ENCODE measurements at places on chromosomes 1 and 21.

DNA sequence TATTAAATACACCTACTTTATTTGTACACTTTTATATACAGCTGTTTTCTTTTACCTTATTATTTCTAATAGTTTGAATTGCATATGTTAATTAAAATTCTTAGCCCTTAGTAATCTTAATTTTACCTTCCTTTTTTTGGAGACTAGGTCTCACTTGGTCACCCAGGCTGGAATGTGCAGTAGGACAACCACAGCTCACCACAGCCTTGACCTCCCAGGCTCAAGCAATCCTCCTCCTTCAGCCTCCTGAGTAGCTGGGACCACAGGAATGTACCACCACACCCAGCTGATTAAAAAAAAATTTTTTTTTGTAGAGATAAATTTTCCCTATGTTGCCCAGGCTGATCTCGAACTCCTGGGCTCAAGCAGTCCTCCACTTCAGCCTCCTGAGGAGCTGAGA, 15.0 kb upstream of the SDC3 start:
- DNase-seq: no peak

- DNase-seq: no peak
Measured at GRCh38 chr1:38498686-38499085, 360.9 kb downstream of the RRAGC start.

DNA sequence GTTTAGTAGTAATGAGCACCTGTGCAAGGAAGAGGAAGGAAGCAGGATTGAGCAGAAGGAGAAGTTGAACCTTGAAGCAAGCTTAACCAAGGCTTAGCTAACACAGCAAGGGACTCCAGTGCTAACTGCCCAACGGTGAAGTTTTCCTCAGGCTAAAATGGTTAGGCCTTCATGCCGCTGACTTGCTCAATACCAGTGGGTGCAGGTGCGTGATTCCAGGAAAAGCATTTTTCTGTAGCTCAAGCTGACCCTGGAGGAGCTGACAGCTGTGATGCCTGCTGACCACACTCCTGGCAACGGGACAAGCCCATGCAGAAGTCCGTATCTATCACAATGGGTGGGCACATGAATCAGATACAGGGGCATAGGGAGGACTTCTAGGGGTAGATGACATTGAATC, 76.5 kb upstream of the FGGY start:
- no peak for DNase-seq

GRCh38 chr1:34761776-34762307, 2.3 kb downstream of the GJB4 start:
- DNase-seq: no peak

GRCh38 chr1:181117648-181118449, 29.3 kb downstream of the IER5 start:
- no peak for DNase-seq

DNA sequence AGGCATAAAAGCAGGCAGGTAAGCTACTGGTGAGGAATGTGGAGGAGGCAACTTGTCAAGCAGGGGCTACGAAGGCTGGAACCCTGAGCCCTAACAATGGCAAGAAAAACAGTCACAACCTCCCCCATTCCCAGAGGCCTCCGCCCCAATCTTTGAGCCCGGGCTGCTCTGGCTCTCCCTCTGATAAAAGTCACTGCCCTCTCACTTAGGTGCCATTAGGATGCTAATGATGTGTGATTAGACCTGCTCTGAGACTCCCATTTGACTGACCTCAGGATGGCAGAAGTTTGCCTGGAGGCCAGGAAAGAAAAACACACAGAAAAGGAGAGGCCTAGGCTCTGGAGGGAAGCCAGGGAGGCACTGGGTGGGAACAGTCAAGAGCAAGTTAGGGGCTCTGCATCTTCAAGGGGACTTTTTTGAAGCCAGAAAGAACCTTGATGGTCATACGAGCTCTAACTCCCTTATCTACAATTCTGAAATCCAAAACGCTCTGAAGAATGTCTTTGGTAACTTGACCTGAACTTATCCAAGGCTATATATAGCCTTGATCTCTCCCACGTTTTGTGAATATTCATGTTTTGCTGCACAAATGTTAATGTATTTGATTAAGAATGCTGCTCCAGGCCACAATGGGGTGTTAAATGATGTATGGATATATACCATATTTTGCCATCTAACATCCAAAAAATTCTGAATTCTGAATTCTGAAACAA, 98.9 kb downstream of the TRABD2B start:
- DNase-seq: no peak

- DNase-seq: no peak
Measured at GRCh38 chr21:38249696-38250278, 7.0 kb upstream of the KCNJ15 start.

- no peak for DNase-seq
Measured at GRCh38 chr1:30652152-30652841, 71.1 kb downstream of the MATN1 start.

DNA sequence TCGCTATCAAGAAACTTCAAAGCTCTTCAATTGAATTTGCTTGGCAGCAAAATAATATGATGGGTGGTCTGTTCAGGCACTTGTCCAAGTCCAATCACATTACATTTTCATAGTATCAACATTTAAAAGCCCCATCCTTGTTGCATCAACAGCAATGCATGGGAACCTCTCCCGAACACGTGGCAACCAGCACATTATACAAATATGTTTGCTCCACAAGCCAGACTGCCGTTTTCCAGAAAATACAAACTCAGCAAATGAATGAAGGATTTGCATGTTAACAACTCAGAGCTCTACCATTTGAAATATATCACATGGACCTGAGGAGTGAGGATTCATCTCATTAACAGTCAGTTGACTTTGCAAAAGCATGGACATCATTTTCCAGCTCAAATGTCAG, 20.0 kb upstream of the LYPLAL1 start:
- DNase-seq: no peak

GRCh38 chr1:61482170-61482734, 242.7 kb downstream of the TM2D1 start:
- no peak for DNase-seq

DNA sequence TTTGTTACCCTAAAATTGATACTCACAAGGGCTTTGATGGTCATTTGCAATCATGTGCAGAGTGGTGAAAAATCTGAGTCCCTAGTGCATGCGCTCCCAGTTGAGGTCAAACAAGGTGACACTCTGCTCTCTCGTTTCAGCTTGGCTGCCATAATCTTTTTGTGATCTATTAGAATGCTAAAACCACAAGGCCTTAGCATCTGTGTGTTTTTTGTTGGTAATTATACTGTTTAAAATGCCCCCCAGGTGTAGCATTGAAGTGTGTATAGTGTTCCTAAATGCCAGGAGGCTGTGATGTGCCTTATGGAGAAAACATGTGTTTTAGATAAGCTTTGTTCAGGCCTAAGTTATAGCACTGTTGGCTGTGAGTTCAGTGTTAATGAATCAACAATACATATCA, 89.3 kb downstream of the PLD5 start:
- DNase-seq: no peak

- no peak for DNase-seq
Measured at GRCh38 chr21:27094184-27094948, 127.5 kb upstream of the ADAMTS5 start.

DNA sequence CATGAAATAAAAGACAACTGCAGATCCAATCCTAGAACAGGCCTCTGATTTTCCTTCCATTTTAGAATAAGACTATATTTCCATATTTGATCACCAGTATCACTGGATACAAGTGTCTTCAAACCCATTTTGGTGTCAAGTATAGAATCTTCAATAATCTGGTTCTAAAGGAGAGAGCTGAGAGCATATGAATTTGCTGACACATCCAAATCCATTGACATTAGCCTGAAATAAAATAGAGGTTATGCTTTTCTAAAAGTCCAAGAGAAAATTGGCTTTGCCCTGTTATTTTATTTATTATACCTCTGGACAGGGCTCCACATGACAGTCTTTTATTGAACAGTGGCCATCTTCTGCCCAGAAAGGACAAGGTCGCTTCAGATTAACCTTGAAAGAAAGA, 28.6 kb downstream of the ERO1B start:
- no peak for DNase-seq

DNA sequence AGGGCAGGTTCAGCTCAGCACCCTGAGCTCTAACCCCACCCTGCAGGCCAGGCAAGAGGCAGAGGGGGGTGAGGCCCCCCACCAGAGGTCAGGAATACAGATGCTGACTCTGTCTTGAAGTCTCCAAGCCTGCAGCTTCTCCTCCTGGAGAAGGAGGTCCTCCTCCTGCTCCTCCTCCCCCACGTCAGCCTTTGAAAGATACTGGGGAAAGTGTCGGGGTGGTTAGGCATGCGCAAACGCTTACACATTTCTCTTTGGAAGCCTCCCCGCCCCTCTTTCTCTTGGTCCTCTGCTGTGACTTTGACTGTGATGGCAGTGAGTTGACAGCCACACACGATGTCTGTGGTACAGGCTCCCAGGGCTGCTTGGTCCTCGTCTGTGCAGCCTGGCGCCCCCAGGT, 65.3 kb downstream of the SPSB1 start:
- no peak for DNase-seq

All from stimulated activated naive CD4-positive, alpha-beta T cell treated with Interleukin-2 at 50 U/mL for 16 hours (primary cell).